ENCODE measurements at places on chromosomes 16 and 17.

DNA sequence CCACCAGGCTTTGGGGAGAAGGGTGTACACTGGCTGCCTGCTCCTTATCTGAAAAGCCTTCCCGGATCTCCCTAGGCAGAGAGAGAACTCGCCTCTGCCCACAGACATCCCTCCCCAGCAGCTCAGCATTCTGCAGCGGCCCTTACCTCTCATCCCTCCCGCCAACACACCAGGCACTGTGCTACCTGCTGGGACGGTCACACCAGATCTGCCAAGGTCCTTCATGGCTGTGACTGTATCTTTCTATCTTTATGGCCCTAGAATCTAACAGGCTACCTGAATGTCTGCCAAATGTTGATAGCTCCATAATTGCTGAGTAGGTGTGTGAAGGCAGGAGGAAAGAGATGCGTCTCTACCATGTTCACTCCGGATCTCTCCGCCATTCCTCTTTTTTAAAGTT, 7.9 kb downstream of the TSNAXIP1 start:
- DNase-seq, result no peak

GRCh38 chr16:30053376-30054015, 12.1 kb upstream of the ALDOA start:
- no peak for DNase-seq

- DNase-seq, result no peak
These were observed 146.1 kb downstream of the RAB11FIP4 start for GRCh38 chr17:31537565-31538011.

DNA sequence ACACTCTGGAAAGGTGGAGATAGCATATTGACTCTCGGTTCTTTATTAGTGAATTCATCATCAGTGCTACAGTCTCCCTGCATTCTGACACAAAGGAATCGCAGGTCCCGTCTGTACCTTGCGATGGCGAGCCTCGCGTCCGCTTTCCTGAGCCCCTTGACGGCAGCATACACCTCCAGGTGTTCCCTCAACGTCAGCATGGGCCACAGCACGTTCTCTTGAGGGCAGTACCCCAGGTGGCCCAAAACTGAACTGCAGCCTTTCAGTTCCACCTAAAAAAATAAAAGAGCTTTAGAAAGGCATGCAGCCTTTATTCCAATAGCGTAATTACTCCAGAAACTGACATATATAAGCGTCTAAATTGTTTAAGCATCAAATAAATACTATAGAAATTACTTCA, 24.2 kb upstream of the ABCA9 start:
- peak; percentile 79 for DNase-seq

- DNase-seq, result peak; percentile 22
These were observed 481 bp downstream of the CNTROB start for GRCh38 chr17:7932483-7932891.

GRCh38 chr16:28202147-28202746, 9.5 kb downstream of the XPO6 start:
- DNase-seq, result no peak

GRCh38 chr16:937723-938122, 33.1 kb downstream of the LMF1 start:
- DNase-seq, result no peak

- no peak for DNase-seq
These were observed 1.6 kb downstream of the NDUFB10 start for GRCh38 chr16:1960665-1961630.

DNA sequence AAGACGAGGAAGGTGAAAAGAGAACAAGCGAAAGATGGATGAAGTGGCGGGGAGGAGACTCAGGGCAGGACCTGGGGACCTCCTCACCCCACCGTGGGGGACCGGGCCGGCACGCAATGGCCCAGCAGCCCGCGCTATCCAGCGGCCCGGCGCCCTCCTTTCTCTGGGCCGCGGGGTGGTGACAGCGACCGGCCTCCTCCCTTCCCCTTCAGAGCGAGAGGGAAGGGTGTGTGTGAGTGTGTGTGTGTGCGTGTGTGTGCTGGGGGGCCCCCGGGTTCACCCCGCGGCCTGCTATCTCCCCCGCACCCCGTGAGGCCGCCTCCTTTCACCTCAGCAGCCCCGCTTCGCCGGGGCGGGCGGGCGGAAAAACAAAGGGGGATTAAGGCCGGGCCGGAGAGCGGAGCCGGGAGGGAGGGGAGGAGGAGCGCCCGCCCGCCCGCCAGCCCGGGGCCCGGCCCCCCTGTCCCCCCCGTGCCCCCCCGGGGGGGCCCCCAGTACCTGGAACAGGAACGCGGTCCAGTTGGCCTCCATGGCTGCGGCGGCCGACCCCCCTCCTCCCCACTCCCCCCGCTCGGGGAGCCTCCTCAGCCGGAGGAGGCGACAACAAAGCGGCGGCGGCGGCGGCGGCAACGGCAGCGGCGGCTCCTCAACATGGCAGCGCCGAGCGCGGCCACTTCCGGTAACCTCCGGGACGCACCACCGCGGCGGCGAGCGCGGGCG, at the start of gene VEZF1:
Gene VEZF1, minus strand, starts transcription at position 674 of the 720 bp plus-strand sequence. Its CDS starts 143 bp downstream, at position 531.
- peak; percentile 76 for DNase-seq

DNA sequence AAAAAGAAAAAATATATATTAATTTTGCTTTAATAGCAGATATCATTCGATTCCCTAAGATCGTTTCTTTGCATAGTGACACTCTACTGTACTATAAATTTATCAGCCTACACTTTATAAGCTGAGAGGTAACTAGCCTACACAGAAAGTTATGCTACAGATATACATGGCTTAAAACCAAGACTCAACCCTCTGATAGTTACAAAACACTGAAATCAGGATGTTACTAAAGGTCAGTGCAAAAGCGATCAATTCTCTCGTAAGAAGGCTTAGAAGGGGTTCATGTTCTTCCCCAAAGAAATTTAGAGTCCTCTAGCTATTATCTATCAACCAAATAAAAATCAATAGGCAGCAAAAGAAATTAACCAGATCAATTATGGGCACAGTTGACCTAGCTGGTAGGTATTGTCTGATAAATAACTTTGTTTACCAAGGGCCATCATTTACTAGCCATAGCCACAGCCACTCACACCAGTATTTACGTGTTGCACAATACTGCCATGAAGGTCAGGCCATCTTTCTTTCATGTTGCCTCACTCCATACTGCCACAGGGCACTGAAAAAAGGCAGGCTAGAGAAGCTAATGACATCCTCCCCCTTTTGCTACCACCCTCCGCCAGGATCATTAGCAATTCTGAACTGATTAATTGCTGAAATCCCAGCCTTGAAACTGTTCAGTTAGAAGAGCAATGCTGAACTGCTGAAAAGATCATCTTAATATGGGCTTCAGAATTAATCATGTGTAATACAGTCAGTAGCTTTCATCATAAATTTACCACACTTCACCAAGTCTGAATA, 43.7 kb downstream of the RND2 start:
- no peak for DNase-seq

DNA sequence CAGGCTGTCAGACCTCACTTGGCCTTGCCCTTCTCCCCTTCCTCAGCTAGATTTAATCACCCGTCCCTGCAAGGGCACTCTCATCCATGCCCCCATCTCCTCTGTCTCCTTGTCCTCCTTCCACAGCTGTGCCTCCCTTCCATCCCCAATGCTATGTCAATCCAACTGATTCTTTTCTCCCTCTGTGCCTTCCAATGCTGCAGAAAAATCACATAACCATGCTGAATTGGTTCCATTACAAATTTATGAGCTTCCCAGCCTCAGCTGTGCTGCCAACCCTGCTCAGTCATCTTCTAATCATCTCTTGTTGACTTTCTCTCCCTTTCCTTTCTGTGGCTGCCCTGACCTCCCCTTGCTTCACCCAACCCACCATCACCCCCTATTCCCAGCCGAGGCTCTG, 56.3 kb upstream of the PIRT start:
- no peak for DNase-seq

DNA sequence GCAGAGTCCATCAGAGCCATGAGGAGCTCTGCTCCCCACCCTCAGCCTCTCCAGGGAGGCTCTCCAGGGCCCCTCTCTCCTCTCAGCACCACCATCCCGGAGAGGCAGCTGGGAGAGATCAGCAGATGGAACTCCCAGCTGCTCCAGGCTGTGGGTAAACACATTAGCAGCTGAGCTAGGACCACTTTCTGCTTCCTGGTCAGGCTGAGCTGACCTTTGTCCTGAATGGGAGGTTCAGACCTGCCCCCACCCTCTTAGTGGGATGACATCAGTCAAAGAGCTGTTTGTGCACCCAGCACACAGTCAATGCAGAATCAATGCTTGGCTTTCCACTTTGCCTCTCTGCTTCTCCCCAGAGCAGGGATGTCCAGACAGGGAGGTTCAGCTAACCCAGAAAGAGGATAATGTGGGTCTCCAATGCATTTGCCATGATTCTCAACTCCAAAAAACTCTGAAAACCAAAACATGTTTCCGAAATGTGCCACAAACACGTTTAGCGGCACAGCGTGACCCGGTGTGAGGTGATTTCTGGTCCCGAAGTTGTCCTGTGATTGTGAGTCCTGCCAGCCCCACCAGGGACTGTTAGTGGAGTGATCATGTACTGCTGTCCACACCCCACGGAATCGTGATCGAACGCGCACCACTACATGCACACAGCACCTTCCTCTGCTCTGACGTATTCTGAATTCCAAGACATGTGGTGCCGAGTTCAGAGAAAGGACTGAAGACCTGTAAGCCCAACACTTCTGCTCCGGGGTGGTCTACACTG, 6.7 kb downstream of the GPR142 start:
- no peak for DNase-seq

DNA sequence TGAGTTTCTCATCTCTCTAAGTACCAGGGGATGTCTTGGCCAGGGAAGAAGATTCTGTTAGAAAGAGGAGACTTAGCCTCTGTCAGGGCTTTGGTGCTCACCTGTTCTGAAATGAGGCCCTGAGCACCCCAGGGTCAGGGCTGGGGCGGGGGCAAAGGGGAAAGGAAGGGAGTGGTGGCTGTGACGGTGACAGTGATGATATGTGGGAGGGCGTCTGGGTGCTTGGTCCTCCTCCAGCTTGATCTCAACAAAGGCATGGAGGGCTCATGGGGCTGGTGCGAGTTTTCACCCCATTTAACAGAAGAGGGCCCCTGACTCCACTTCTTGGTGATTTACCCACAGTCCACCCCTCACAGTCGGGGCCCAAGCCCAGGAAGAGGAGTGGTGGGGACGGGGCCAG, 15.1 kb downstream of the SOX8 start:
- no peak for DNase-seq

DNA sequence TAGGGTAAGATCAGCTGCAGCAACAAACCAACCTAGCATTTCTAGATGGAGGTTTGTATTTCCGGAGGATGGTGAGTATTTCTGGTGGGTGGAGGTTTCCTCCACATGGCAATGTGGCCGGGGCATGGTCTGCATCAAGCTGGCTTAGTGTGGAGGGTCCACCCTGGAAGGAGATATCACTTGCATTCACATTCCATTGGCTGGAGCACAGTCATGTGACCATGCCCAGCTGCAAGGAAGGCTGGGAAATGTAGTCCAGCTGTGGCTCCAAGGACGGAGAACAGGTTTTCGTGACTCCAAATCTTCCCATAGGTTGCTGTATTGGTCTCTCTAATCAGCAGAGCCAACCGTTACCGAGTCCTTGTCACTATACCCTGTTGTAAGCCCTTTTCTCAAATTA, 68.7 kb downstream of the RAI1 start:
- DNase-seq, result peak; percentile 86

GRCh38 chr16:11576427-11577289, 10.1 kb downstream of the LITAF start:
- DNase-seq, result no peak

GRCh38 chr17:64083093-64083492, 46.9 kb downstream of the ERN1 start:
- no peak for DNase-seq

DNA sequence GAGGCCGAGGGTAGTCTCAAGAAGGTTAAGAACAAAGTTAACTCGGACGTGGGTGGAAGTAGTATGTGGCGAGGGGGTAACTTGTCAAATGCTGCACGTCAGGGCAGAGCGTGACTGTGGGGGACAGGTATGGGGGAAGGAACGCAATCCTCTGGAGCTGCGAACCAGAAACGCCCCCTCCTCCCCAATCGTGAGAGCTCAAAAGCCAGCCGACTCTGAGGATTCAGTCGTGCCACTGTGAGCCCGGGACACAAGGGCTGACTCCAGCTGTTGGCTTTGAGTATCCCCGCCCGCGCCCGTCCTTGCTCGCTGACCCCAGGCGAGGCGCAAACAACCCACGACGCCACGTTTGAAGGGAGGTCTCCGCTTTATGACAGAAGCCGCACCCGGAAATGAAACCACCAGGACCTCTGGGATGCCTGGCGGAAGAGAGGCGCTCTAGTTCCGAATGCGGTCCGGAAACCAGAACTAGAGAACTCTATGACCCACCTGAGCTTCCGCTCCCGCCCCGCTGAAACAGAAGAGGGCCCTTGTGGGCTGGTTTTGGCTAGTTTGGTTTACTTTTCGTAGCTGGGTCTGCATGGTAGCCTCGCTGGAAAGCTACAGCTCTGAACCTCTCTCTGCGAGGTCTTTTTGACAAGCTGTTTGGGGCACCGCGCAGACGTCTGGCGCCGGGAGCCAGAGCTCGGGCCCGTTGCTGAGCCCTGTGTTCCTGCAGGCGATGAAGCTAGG, at the start of gene PEX12:
Gene PEX12, minus strand, starts transcription at position 375 of the 732 bp plus-strand sequence. CDS start 550 bp downstream, outside the sequence.
- DNase-seq, result peak; percentile 83

GRCh38 chr16:53542283-53542682, 39.3 kb upstream of the AKTIP start:
- peak; percentile 61 for DNase-seq

DNA sequence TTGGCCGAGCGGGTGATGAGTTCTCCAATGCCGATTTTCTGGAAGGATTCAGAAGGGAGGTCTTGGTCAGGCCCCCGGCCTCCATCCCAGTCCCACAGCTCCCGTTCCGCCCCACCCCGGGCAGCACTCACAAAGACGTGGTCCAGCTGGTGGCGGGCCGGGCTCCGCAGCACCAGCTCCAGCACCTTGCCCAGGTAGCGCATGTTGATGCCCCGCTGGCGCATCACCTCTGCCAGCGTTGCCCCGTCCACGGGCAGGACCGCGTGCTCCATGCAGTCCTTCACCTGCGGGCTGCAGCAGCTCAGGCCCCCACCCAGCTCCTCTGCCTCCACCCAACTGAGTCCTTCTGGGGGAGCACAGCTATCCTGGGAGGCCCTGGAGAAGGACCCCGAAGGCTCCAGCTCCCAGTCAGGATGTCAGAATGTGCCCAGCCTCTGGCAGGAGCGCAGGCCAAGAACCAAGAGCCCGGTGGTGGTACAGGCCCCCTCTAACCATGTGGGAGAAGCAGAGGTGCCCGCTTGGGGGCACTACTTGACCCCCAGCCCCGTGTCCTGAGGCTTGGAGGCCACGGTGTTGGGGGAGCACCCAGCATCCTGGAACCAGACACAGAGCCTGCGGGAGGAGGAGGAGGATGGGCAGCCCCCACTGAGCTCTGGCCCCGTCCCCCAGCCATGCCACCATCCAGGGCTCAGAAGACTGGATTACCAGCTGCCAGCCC, 16.2 kb downstream of the CLUH start:
- peak; percentile 9 for DNase-seq

DNA sequence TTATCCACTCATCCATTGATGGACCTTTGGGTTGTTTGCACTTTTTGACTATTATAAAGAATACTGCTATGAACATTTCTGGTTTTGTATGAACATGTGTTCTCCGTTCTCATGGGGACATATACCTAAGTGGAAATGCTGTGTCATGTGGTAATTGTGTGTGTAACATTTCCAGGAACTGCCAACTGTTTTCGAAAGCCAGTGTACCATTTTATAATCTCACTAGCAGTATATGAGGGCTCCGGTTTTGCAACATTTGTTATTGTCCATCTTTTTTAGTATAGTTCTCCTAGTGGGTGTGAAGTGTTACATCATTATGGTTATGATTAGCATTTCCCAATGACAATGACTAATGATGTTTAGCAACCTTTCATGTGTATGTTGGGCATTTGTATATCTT, 5.1 kb upstream of the TRIM25 start:
- DNase-seq, result no peak

GRCh38 chr16:3087243-3088235, 11.6 kb downstream of the ZSCAN10 start:
- peak; percentile 50 for DNase-seq
